Stimulated activated CD4-positive, alpha-beta T cell treated with anti-CD3 and anti-CD28 coated beads, TNF-alpha, amount 100 ng/mL, for 1 hour (primary cell): ENCODE measurements at places on chromosomes 12 and 14.

GRCh38 chr14:93734086-93734822 is 54.0 kb downstream of the PRIMA1 start:
- DNase-seq = no peak

GRCh38 chr14:32230181-32230580 is 27.1 kb upstream of the RNU6-8 start:
- DNase-seq = no peak

GRCh38 chr14:72946491-72946890 is 20.2 kb downstream of the DCAF4 start:
- no peak for DNase-seq

DNA sequence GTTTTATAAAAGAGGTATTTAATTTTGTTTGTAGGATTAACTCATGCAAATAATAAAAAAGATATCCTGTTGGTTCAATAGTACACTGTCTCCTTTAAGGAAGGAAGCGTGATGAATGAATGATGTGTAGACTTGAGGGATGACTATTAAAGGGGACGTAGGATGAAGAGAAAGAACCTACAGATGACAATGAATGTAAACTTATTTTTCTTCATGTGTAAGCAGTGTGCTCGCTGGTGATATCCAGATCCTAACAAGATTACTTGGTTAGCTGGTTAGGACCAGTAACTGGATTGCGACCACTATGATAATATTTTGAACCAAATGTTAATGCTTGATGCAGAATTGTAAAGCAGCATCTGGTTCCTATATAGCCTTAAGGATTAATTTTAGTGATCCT is 2.6 kb downstream of the ARF6 start:
- no peak for DNase-seq

DNA sequence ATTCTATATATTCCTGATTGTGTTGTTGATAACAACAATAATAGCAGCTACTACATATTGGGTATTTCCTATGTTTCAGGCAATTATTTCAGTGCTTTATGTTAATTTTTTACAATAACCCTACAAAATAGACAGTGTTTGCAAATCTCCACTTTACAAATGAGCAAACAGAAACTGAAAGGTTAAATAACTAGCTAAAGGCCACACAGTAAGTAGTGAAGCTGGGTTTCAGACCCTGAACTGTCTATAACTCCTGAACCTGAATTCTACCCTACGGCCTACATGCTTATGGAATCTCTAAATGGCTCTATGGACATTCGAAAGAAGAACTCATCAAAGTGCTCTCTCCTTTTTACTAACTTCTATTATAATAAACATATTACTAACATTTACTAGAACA is 19.7 kb upstream of the NUDT4 start:
- no peak for DNase-seq

- DNase-seq = no peak
These were observed 70.5 kb downstream of the GPR65 start for GRCh38 chr14:88075269-88075981.

- no peak for DNase-seq
These were observed 1.3 kb upstream of the TCP11L2 start for GRCh38 chr12:106301241-106301610.
